Stimulated activated naive CD8-positive, alpha-beta T cell treated with anti-CD3 and anti-CD28 coated beads, Interleukin-15, Interleukin-2, amounts not matched to agents 100 U/mL and 50 U/mL, for 24 hours (primary cell): ENCODE measurements at places on chromosomes 4 and X.

- DNase-seq = no peak
Measured at GRCh38 chrX:106415276-106415895, 196.4 kb upstream of the RADX start.

DNA sequence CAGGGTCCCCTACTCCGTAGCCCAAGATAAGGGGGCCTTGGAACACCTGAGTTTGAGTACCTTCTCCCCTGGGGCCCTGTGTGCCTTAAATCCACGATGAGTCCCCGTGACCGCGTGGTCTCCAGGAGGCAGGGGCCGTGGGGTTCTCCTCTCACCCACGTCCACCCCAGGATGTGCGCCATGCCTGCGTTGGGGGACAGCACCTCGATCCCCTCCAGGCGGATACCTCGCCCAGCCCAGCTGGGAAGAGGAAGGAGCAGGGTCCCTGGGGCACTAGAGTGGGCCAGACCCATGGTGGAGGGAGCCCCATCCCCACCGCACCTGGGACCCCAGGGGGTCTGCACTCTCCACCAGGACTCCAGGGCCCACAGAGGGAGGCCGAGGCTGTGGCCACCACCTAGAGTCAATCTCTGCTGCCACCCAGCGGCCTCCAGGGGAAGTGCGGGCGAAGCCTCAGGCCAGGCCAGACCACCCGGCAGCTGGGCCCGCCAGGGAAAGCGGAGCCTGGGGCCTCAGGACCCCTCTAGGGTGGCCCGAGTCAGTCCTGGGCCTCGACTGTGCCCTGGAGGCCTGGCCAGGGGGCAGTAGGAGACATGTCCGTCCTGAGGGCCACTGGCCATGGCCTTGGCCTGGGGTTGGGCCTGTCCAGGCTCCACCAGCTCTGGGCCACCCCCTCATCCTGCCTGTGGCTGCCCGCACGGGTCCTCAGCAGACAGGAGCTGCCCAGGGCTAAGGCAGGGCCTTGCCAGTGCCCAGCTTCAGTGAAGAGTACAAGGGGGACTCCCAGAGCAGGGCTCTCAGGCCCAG is 55.0 kb downstream of the FAM53A start:
- peak; percentile 81 for DNase-seq

- no peak for DNase-seq
Measured at GRCh38 chr4:98686847-98687246, 28.4 kb upstream of the TSPAN5 start.

GRCh38 chr4:121551881-121552280 is 144.9 kb downstream of the ANXA5 start:
- DNase-seq = no peak
